ENCODE measurements at places on chromosomes 4 and X.

DNA sequence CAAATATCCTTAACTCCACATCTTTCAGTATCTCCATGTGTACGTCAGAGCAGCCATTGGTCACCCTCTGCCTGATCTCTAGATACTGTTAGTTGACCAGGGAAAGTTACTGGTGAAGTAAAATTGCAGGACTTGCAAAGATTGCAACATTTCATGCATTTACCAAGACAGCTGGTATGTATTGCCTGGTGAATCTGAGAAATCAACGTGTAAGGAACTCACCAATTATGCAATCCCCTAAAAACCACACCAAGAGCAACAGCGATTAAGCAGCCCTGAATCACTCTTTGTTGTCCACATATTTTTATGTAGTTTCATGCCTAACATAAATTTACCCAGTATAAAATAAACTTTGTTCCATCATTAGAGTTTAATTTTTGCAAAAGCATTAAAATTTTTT, 271.2 kb downstream of the NLGN4X start:
- DNase-seq: no peak

GRCh38 chr4:73979407-73979957, 2.3 kb downstream of the PF4 start:
- no peak for DNase-seq

DNA sequence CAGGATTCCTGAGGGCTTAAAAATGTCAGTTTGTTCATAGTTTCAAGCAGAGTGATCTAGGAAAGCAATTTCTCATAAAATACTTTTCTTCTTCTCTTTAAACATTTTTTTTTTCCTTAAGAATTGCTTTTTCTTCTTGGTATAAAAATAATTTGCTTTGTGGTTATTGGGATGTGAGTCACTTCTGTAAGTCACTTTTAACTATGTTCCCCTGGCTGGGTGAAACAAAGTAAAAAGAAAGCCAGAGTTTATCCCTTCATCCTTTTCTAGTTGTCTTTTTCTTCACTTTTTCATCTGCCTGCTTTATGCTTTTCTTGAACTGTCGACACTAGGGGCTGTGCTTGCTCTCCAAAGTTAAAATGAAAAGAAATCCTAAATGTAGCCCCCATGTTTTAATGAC, 33.5 kb downstream of the ARSJ start:
- no peak for DNase-seq

- DNase-seq: no peak
Measured at GRCh38 chr4:86334020-86334750, 25.7 kb downstream of the MAPK10 start.

DNA sequence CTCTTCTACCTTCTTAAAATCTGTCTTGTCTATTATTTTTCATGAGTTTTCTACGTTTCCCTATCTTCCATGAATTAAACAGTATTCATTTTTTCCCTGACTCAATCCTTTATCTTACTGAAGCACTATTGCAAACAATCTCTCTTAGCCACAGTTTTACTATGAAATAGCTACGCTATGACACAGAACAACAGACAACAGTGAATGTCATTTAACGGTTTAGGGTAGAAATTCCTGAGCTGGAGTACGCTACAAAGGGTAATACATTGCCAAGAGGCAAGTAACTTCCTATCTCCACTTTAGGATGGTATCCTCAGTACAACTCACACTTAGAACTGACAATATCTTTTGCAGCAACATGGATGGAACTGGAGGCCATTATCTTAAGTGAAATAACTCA, 552.6 kb downstream of the INPP4B start:
- DNase-seq: no peak

DNA sequence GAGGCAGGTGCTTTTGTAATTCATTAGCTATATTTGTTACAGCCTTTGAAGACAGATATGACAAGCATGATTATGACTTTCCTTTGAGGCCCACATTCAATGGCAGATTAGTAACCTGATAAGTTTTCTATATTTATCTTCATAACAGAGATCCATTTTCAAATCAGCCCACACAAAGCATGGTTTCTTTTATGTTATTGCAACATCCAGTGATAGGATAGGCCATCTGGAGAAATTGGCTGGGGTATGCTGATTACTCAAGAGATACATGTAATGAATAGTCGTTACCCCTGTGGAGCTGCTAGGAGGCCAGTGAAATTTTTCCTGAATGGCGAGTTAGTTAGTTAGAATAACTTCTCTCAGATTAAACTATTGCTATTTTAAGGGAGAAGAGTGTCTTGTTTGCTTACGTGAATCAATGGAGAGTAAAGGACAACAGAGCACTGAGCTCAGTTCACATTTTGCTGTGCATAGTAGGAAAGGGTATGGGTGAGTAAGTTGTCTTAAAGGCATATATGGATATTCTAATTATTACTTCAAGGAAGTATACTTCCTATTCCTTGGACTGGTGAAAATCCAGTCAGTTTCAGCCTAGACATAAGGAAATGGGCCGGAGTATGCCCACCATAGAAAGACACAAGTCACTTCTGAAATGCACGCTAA, 79.2 kb upstream of the DKK2 start:
- no peak for DNase-seq

GRCh38 chr4:80361329-80361900, 25.9 kb downstream of the CFAP299 start:
- no peak for DNase-seq

DNA sequence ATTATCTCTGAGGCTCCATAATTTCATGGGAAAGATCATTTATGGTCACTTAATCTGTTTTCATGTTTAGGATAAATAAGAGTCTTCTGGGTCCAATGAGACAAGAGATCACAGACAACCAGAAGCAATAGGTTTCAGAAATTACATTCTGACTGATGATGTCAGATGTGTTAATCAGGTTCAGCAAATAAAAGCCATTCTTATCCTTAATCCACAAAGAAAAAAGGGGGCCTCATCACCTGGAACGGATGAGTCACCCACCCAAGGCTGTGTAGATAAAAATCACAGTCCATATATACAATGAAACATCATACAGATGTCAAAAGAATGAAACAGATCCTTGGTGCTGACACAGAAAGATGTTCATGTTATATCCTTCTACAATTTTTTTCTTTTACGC, 36.6 kb downstream of the SYTL4 start:
- DNase-seq: no peak

- DNase-seq: no peak
Measured at GRCh38 chrX:97027384-97027922, 143.7 kb downstream of the RPA4 start.

GRCh38 chr4:73527196-73527595, 45.7 kb downstream of the AFM start:
- DNase-seq: no peak

- DNase-seq: no peak
Measured at GRCh38 chrX:107672955-107673378, 44.7 kb downstream of the PRPS1 start.

DNA sequence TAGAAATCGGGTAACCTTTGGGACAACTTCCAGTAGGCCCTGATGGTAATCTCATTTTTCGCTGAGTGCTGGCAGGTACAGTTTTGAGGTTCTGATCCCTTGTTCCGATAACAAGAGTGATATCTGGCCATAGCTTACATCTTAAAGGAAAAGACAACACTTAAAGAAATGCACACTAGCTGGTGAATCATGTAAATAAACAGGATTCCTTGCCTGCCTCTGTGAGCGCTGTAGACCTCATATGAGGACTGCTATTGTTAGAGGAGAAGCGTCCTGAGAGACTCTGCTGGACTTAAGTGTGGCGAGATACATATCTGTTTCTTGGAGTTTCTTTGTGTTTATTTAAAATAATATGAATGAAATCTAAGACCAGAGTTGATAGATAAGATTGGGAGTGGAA, 149.3 kb upstream of the SLC4A4 start:
- DNase-seq: no peak

DNA sequence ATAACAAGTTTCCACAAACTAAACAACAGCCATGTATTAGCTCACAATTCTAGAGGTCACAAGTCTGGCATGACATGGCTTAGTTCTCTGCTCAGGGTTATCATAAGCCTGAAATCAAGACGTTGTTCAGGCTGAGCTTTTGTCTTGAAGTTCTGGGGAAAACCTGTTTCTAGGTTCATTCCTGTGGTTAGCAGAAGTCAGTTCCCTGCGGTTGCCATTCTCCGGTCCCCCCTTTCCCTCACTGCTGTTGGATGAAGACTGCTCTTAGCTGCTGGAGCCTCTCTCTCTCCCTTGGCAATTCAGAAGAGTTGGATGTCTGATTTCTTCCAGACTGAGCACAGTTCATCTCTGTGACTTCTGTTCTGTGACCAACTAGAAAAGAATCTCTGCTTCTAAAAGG, 962.6 kb downstream of the PCDH7 start:
- no peak for DNase-seq

DNA sequence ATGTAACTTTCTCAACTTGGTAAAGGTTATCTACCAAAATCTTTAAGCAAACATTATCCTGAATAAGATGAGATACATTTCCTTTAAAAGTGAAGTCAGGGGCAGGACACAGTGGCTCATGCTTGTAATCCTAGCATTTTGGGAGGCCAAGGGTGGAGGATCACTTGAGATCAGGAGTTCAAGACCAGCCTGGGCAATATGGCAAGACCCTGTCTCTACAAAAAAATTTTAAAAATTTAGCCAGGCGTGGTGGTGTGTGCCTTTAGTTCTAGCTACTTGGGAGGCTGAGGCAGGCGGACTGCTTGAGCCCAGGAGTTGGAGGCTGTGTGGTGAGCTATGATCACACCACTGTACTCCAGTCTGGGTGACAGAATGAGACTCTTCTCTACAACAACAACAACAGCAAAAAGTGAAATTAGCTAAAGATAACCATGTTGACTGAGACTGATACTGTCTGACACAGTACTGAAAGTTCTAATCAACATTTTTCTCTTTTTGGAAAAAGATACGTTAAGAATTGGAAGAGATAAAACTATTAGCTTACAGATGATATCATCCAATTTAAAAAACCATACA, 4.9 kb downstream of the DCAF16 start:
- DNase-seq: no peak

GRCh38 chrX:20061855-20062254, 54.9 kb downstream of the MAP7D2 start:
- DNase-seq: no peak

- no peak for DNase-seq
Measured at GRCh38 chr4:173009129-173009823, 159.3 kb upstream of the GALNT7 start.

- DNase-seq: no peak
Measured at GRCh38 chr4:4227510-4228355, 1.0 kb upstream of the OTOP1 start.

DNA sequence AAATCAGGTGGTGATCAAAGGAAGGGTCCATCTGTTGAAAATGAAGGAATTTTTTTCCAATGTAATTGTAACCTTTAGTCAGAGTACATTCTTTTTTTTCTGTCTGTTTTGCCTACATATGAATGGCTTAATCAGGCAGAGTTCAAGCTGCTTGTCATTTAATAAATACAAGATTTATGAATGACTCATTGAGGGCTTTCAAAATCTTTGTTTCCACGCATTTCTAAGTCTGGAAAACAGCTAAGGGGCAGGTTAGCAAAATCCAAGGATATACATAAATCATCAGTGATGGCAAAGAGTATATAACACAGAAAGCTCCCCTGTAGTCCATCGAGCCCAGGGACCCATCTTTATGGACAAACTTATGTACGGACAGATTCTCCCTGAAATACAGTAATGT, 1.8 kb downstream of the CA5B start:
- DNase-seq: no peak

DNA sequence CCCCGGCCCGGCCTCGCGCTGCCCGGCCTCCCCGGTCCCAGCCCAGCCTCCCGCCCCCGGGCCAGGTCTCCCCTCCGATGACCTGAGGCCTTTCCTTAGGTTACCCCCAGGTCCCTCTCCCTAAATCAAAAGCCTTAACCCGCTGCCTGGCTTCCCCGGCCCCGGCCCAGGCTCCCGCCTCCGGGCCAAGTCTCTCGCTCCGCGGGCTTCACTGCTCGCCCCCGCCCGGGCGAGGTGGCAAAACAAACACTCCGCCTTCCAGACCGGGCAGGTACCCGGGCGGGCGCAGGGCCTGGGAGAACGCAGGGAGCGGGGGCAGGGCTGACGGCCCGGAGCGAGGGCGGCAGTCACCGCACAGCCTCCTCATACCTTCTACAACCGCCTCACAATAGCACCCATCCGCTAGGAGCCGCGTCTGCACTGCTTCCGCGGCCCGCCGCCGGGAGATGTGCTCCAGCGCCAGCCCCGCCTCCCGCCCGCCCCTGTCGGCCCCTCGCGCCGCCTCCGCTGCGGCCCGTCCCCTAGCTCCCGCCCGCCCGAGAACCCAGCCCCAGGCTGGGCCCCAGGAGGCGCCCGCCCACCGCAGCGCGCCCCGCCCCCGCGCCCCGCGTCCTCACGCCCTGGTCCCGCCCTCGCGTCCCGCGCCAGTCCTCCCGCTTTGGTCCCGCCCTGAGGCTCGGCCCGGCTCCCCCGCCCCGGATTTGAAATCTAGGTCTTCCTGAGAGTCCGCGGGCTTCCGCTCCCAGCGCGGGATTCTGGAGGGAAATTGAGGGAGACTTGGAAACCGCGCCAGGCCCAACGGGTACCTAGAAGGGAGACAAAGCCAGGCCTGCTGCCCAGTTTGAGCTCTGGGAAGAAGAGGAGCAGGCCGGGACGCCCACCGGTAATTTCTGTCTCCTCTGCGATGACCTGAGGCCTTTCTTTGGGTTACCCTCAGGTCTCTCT, at the start of the genes CASP3 and PRIMPOL:
Gene CASP3, minus strand, starts transcription at position 422 of the 945 bp plus-strand sequence. CDS start 10,994 bp downstream, outside the sequence.
Gene PRIMPOL, plus strand, starts transcription at position 713 of the 945 bp plus-strand sequence. CDS start 7,403 bp downstream, outside the sequence.
- DNase-seq: no peak

- DNase-seq: no peak
Measured at GRCh38 chrX:46178763-46179162, 366.5 kb downstream of the ZNF674 start.

GRCh38 chr4:185920691-185921260, 108.8 kb upstream of the SORBS2 start:
- DNase-seq: no peak

DNA sequence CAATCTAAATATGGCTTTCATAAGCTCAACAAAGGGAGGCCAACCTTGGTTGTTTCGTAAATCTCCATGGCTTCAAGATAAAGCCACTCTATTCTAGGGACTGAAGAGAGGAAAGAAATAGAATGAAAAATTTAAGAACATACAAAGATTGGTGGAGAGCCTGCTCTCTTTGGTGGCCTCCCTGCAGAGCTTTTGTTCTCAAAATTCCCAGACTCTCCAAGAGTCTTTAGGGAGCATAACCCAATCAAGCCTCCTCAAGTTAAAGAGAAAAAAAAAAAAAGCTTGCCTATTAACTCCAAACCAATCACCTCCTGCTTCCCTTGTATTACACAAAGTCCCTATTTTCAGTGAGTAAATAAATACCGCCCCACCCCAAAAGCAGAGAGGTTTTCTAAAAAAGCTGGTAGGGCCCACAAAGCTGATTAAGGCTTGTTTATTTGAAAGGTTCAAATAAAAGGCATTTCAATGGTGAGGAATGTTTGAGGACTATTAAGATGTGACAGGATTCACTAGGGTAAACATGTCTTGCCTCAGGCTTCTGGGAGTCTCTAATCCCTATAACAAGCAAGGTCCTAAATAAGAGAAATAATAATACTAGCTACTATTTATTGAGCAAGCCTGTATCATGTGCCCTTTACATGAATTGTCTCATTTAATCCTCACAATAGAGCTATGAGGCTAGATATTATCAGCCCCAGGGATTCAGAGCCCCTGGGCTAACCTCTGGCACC, 71.6 kb downstream of the GPC3 start:
- no peak for DNase-seq

GRCh38 chr4:165199286-165199685, 8.1 kb upstream of the KLHL2 start:
- DNase-seq: no peak

All from vagina (tissue), 2 donors.